Gastrocnemius medialis (tissue), 4 donors: ENCODE measurements at places on chromosomes 4 and X. TPM values are rescaled to one million over a fixed set of nuclear protein-coding genes. Genes with fewer than 3 reads are reported as not detected.

The MMRN1 gene
- 2.4 TPM for total RNA-seq

The MND1 gene
- not detected for total RNA-seq

DNA sequence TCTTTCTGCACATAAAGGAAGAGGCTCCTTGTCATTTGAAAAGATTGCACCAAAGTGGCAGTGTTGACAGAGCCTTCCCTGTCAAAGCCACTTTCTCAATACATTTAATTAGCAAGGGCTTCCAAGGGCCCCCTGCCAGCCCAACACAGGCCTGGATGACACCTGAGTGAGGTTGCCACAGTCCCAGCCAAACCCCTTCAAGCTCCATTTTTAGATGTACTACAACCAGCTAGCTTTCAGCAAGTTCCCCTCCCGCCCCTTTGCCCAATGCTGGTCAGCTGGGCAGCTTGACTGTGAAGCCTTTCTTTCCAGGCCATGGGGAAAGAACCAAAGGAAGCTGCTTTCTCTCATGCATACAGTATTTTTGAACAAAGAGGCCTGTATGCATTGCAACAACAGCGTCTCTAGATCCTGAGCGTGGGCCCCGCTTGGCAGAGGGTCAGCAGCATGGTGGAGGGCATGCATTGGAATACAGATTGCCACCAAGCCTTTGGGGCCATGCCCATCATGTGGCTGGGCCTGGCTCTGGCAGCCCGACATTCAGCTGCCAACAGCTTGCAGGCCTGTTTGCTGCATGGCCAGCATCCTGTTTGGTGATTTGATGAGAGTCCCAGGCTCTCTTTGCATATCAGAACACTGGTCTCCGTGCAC is 261.1 kb upstream of the GATB start:
- no peaks in the 10 kb centered on the region for H3K27me3 ChIP-seq
- no peak overlapping the region for H3K4me3 ChIP-seq
- no peaks in the 10 kb centered on the region for H3K36me3 ChIP-seq
- no peak for DNase-seq
- no peak overlapping the region for H3K27ac ChIP-seq

DNA sequence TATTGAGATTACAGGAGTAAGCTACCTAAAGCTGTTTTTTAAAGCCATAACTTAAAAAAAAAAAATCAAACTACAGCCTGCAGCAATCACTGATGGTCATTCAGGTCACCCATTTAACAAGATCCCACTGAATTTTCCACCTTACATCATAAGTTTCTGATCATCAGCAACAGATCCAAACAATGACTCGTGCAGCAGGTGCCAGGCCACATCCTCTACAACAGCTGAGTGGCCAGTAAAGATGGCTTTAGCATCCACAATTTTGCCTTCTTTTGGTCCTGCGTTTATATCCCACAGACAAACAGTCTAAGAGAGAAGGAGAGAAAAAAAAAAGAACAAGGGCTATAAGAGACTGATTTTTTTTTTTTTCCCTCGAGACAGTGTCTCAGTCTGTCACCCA is 16.6 kb downstream of the RBBP7 start:
- H3K27me3 ChIP-seq = no peaks in the 10 kb centered on the region
- no peak overlapping the region for H3K27ac ChIP-seq
- no peaks in the 10 kb centered on the region for H3K4me1 ChIP-seq
- peaks cover 3% of the 10 kb centered on the region for H3K36me3 ChIP-seq
- DNase-seq = no peak
- no peak overlapping the region for H3K4me3 ChIP-seq

- no peaks in the 10 kb centered on the region for H3K4me1 ChIP-seq
- H3K27me3 ChIP-seq = no peaks in the 10 kb centered on the region
- no peak for DNase-seq
- H3K27ac ChIP-seq = no peak overlapping the region
- no peaks in the 10 kb centered on the region for H3K36me3 ChIP-seq
- H3K4me3 ChIP-seq = no peak overlapping the region
Measured at GRCh38 chr4:130238121-130238520, 1142.2 kb downstream of the C4orf33 start.

DNA sequence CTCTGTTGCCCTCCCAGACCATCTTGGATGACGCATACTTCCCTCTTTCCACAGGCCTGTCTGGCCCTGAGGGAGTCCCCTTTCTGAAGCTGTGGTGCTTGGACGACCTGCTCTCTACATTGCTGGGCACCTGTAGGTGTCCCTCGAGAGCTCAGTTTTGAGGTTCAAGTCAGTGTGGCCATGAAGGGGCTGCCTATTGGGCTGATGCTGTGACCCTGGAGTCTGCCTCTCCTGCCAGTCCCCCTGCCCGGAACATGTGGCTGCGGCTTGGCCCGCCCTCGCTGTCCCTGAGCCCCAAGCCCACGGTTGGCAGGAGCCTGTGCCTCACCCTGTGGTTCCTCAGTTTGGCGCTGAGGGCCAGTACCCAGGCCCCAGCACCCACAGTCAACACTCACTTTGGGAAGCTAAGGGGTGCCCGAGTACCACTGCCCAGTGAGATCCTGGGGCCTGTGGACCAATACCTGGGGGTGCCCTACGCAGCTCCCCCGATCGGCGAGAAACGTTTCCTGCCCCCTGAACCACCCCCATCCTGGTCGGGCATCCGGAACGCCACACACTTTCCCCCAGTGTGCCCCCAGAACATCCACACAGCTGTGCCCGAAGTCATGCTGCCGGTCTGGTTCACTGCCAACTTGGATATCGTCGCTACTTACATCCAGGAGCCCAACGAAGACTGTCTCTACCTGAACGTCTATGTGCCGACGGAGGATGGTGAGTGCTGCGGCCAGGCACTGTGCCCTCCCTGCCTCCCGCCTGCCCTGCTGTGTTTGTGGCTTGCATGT is 3.0 kb downstream of the NLGN3 start:
- DNase-seq = no peak
- no peak overlapping the region for H3K4me3 ChIP-seq
- no peaks in the 10 kb centered on the region for H3K27me3 ChIP-seq

GRCh38 chrX:10929747-10930146 is 181.4 kb upstream of the HCCS start:
- no peak overlapping the region for H3K4me3 ChIP-seq
- H3K36me3 ChIP-seq = no peaks in the 10 kb centered on the region
- DNase-seq = no peak
- H3K27ac ChIP-seq = no peak overlapping the region

GRCh38 chrX:69388526-69388925 is 115.6 kb upstream of the NALF2 start:
- H3K27me3 ChIP-seq = no peaks in the 10 kb centered on the region
- no peaks in the 10 kb centered on the region for H3K4me1 ChIP-seq
- H3K36me3 ChIP-seq = no peaks in the 10 kb centered on the region
- no peak for DNase-seq
